ENCODE measurements at places on chromosomes 13 and 19.
A peak's percentile ranks its signal among the peaks of the same experiment; 100 is the strongest.

DNA sequence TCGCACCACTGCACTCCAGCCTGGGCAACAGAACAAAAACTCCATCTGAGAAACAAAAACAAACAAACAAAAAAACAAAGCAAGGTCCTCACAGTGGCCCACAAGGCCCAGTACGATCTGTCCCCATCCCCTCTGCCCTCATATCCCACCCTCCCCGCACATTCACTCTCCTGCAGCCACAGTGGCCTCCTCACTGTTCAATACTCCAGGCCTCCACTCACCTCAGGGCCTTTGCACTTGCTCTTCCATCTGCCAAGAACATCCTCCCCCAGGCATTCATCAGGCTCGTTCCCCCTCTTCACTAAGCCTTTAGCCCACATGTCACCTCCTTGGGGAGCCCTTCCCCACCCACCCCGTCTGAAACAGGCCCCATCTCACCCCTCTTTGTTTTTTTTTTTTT lies 4.6 kb downstream of the TMEM143 start:
- DNase-seq = no peak

- DNase-seq = no peak
Measured at GRCh38 chr13:28166257-28166656, 27.9 kb downstream of the PAN3 start.

DNA sequence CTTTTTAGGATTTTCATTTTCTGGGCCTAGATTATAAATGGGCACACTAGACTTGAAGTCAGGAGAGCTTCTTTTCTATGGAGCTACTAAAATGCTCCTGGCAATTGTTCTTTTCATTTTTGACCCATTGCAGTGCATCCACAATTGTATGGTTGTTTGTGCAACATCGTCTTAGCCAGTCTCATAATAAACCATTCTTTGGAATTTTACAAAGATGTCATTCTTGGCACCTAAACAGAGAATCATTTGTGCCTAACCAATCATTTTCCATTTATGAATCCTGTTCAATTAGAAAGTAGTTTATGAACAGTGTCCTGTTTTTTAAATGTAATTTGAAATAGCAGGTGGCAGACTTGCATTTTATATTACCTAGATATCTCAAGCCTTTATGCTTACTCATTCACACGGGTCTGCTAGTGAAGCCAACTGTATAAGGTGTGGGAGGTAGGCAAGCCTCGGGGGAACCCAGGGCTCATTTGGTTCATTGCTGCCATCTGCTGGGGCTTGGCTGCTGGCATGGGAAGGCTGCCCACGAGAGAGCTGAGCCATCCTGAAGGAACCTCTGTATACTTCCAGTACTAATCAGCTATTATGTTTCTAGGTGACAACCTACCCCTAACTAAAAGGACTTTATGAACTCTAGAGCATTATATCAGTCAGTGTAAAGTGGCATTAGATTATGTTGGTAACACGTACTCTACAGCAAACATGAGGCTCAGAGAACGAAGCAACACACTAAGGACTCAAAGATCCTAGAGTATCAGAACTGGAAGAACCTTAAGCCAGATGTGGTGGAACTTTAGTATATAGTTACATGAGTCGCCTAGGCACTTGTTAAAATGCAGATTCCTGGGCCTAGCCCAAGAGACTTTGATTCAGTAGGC lies 60.0 kb downstream of the TPT1 start:
- peak; percentile 67 for DNase-seq

GRCh38 chr13:30033681-30034457 lies 183.5 kb upstream of the UBL3 start:
- no peak for DNase-seq

DNA sequence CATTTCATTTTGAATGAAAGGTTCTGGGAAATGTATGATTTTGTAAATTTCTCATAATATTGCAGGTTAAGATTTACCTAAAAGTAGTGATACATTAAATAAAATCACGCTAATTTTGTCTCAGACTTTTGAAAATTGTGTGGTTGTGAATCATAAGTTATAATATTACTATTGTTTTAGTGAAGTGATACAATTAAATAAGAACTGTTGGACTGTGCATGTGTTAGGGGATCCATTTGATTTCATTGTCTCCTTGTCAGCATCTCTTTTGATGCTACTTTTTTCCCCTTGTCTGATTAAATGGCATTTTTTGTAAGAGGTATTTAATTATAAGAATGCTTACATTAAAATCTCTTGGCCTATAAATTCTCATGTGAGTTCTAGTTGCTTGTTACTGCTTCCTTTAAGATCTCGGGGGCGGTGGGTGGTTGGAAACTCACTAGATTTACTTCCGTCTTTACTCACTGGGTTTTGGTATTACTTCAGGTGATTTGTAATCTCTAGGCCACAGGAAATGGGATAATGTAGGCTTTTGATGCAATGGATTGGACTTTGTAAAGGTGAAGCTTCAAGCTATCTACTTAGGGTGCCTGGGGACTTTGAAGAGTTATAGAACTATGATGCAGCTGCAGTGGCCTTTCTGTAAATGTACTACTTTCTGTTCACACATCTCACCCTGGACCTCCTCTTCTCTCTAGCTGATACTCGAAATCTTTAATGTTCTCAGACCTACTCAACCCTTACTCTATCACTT lies 66.5 kb downstream of the PAN3 start:
- DNase-seq = peak; percentile 60

DNA sequence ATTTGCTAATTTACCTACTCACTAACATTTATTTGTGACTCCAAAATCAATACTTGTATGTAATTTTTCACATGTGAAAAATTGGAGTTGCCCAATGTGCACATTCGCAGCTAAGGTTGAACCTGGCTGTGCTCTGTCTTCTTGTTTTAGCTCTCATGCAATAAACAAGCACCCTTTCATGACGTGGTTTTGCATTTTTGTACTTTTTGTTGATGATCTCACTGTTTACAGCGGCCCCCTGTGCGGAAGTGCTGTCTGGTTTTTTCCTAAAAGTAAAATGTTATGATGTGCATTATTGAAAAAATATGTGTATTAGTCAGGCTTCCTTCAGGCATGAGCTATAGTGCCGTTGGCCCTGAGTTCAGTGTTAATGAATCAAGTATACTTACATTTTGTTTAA lies 18.1 kb downstream of the DGKH start:
- no peak for DNase-seq

- DNase-seq = no peak
Measured at GRCh38 chr19:18059297-18059696, 27.4 kb downstream of the IL12RB1 start.

GRCh38 chr19:13040232-13040947 lies 45.1 kb downstream of the NFIX start:
- DNase-seq = no peak

GRCh38 chr13:99374169-99374991 lies 67.2 kb upstream of the GPR183 start:
- no peak for DNase-seq

DNA sequence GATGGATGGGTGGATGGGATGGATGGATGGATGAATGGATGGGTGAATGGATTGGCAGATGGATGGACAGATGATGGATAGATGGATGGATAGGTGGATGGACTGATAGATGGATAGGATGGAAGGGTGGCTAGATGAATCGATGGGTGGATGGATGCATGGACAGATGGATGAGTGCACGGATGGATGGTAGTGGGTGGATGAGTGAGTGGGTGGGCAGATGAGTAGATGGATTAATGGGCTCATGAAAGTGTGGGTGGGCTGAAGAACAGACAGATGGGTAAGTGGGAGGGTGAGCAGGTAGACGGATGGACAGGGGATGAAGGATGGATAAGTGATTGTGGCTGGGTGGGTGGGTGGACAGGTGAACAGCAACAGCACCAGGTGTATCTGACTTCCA lies 5.7 kb downstream of the SEMA6B start:
- DNase-seq = no peak

Data from activated CD4-positive, alpha-beta T cell treated with anti-CD3 and anti-CD28 coated beads, Interleukin-2, Interleukin-6, amounts not matched to agents 100 ng/mL and 50 ng/mL, durations not matched to agents 16 hours and 8 hours (primary cell).